ENCODE measurements at places on chromosomes 4 and X. TPM values are rescaled to one million over a fixed set of nuclear protein-coding genes. Genes with fewer than 3 reads are reported as not detected.
A peak's percentile ranks its signal among the peaks of the same experiment; 100 is the strongest.

The MAGEE1 gene
- 2.3 TPM for polyA plus RNA-seq

The ZNF330 gene
- 49.7 TPM for polyA plus RNA-seq

The GASK1B gene
- polyA plus RNA-seq = 39.6 TPM

The FRMD7 gene
- polyA plus RNA-seq = not detected

The ETDB gene
- not detected for polyA plus RNA-seq

The VCX3A gene
- polyA plus RNA-seq = 0.10 TPM

GRCh38 chr4:55518442-55518841, 28.3 kb downstream of the CLOCK start:
- no peak overlapping the region for H3K4me3 ChIP-seq
- H3K27me3 ChIP-seq = no peaks in the 10 kb centered on the region
- no peaks in the 10 kb centered on the region for H3K36me3 ChIP-seq
- DNase-seq = no peak

DNA sequence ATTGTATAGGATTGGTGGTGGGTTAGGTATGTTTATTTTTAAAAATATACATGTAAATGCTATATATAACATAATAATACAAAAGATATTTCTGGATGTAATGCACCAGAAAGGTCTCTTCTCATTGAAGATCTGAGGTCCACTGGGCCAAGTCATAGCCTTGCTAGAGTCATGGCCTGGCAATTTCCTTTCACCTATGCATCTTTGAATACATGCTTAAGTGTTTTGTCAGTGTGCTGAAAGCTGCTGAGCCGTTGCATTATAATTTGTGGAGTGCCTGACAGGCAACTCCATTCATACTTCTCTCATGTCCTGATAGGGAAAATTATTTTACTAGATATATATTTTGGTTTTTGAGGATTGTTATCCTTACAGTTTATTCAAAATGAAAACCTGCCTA, 410.2 kb upstream of the CT83 start:
- no peak overlapping the region for H3K27ac ChIP-seq
- no peaks in the 10 kb centered on the region for H3K27me3 ChIP-seq
- H3K36me3 ChIP-seq = no peaks in the 10 kb centered on the region
- no peak for DNase-seq
- no peaks in the 10 kb centered on the region for H3K4me1 ChIP-seq

DNA sequence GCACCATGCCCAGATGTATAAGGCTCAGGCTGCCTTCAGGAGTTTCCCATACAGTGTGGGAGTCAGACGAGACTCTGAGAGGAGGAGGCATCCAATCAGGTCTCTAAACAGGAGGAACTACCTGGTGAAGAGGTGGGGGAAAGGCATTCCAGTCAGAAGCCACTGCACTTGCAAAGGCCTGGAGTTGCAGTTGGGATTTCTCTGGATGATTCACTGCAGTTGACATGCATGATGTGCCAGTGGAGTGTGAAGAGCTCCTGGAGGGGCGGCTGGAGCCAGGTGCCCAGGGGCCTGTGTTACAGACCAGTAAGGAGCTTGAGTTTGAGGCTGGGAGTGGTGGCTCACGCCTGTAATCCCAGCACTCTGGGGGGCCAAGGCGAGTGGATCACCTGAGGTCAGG, 339.1 kb downstream of the ARHGAP10 start:
- no peak overlapping the region for H3K27ac ChIP-seq
- H3K36me3 ChIP-seq = peaks cover 24% of the 10 kb centered on the region
- no peak overlapping the region for H3K4me3 ChIP-seq

GRCh38 chr4:81676537-81676936, 204.8 kb upstream of the RASGEF1B start:
- no peaks in the 10 kb centered on the region for H3K36me3 ChIP-seq
- H3K4me3 ChIP-seq = no peak overlapping the region
- no peaks in the 10 kb centered on the region for H3K4me1 ChIP-seq
- DNase-seq = no peak
- no peaks in the 10 kb centered on the region for H3K27me3 ChIP-seq
- H3K27ac ChIP-seq = no peak overlapping the region

- no peaks in the 10 kb centered on the region for H3K4me1 ChIP-seq
- no peaks in the 10 kb centered on the region for H3K36me3 ChIP-seq
- no peak overlapping the region for H3K27ac ChIP-seq
- H3K4me3 ChIP-seq = no peak overlapping the region
These were observed 348.2 kb upstream of the GRIA3 start for GRCh38 chrX:122835886-122836285.

GRCh38 chr4:36651253-36651652, 369.8 kb downstream of the DTHD1 start:
- no peaks in the 10 kb centered on the region for H3K36me3 ChIP-seq
- no peak for DNase-seq
- no peak overlapping the region for H3K4me3 ChIP-seq
- no peaks in the 10 kb centered on the region for H3K4me1 ChIP-seq
- no peak overlapping the region for H3K27ac ChIP-seq

- H3K4me3 ChIP-seq = no peak overlapping the region
- no peaks in the 10 kb centered on the region for H3K36me3 ChIP-seq
- H3K27ac ChIP-seq = no peak overlapping the region
- H3K4me1 ChIP-seq = no peaks in the 10 kb centered on the region
- H3K27me3 ChIP-seq = no peaks in the 10 kb centered on the region
- DNase-seq = no peak
These were observed 138.2 kb upstream of the PSAPL1 start for GRCh38 chr4:7572894-7573293.

GRCh38 chr4:118177126-118177525, 142.8 kb downstream of the NDST3 start:
- H3K36me3 ChIP-seq = no peaks in the 10 kb centered on the region
- no peaks in the 10 kb centered on the region for H3K4me1 ChIP-seq
- DNase-seq = no peak
- H3K27ac ChIP-seq = no peak overlapping the region

DNA sequence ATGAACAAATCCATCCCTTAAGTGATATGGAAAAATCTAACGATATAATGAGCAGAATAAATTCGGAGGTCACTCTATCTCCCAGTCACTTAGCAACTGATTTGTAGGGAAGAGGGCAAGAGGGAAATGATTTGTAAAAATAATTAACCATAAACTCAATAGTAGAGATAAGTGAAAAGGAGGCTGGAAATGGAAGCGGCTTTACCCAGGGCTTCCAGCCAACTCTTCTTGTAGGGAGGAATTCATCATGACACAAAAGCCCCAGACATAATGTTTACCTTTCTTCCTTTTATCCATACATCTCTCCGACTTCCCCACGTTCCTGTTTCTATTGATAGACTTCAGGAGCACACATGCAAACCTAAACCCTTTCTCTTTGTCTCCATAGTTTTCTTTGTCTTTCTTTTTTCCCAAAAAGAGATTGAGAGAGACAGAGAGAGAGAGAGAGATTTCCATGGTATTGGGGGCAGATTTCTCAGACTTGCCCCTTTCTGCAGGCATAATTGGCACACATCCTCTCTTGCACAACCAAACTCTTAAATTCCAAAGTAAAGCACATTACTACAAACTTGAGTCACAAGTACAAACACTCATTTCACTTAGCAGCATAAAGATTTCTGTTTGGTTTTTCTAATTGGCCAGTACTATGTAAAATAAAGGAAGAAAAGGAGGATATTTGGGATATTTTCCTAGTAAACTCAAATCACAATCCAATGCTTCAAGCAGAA, 140.9 kb downstream of the MAPK10 start:
- H3K36me3 ChIP-seq = no peaks in the 10 kb centered on the region
- H3K4me1 ChIP-seq = no peaks in the 10 kb centered on the region
- H3K27ac ChIP-seq = no peak overlapping the region
- no peaks in the 10 kb centered on the region for H3K27me3 ChIP-seq

DNA sequence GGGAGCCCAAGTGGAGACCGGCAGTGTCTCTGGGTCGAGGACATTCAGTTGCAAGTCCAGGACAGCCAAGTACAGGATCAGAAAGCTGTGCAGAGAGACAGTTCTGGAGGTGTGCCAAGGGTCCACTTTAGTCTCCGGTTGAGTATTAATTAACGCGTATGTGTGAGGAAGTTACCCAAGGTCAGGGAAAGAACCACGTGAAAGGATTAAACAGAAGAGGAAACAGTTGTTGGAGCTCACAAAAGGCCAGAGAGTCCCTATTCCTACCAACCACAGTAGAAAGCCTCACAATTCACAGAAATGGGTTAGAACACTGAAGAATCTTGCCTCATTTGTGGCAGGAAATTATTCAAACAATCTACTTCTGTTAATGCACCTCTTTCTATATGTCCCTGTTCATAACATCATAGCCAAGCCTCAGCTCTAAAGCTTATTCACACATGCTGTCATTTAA, 17.9 kb upstream of the NSUN7 start:
- no peaks in the 10 kb centered on the region for H3K36me3 ChIP-seq
- H3K27ac ChIP-seq = peak overlapping the region; percentile 61
- H3K4me1 ChIP-seq = peaks cover 30% of the 10 kb centered on the region
- peak; percentile 93 for DNase-seq
- no peaks in the 10 kb centered on the region for H3K27me3 ChIP-seq
